ENCODE measurements at places on chromosomes 4 and X.

- no peak for DNase-seq
Measured at GRCh38 chrX:111519215-111519614, 7.8 kb downstream of the SERTM2 start.

DNA sequence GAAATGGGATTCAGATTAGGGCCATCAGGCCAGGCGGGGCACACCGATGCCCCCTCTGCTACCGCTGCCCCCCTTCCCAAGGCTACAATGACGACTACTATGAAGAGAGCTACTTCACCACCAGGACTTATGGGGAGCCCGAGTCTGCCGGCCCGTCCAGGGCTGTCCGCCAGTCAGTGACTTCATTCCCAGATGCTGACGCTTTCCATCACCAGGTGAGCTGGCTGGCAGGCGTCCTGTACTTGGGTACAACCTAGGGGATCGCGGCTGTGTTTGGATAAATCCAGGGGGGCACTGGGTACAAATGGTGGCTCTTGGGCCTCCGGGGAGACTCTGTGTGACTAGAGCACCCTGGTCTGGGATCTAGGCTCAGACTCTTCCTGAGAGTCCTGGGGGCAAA is 1.1 kb downstream of the EMD start:
- no peak for DNase-seq

DNA sequence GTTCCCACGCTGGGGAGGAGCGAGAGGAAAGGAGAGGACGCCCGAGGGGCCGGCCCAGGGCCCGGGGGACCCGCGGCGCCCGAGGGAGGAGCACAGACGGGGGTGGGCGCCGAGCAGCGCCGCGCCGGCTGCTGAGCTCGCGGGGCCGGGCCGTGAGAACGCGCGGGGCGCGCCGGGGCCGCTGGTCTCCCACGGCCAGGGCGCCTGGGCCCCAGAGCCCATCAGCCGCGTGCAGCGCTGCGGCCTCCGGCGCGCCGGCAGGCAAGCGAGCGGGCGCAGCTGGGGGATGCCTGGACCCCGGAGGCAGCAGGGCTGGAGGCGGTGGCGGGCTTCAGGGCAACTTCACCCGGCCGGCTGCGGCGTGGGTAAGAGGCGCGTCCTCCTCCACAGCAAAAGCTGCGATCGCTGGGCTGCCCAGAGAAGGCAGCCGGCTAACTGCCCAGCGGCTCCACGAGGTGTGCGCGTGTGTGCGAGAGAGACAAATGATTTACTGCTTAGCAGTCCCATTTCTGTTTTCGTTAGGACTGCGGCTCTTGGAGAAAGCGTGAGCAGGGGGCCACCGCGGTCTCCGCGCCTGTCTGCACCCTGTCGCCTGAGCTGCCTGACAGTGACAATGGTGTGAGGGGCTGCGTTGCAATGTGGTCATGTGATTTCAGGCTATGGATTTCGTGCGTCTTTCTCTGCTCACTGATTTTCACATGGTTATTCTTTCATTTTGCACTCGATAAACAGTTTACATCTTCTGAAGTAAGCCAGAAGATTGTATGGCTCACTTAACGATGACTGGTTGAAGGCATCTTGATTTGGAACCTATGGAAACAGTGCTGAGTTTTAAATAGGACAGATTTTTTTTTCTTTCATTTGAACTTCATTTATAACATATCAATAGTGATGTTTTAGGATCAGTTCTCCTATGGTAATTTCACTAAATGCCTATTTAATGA is 1.2 kb downstream of the GUCY1A1 start:
- DNase-seq = no peak

DNA sequence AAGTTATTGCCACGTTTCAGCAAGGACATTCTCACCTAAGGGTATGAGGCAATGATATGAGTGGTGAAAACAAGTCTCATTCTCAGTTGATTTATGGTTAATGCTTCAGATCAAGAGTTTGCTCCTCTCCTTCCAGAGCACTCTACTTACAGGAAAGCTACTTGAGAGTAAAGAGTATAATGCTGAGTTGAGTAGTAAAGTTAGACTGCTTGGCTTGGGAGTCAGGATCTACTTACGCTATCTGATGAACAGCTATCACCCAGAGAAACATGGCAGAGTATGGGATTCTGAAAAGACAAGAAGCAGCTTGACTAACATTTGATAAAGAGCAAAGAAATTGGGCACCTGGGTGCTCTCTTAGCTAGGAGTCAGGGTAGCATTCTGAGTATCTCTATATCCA is 211.8 kb downstream of the GLUD2 start:
- DNase-seq = no peak

GRCh38 chr4:10031668-10032590 is 10.6 kb upstream of the SLC2A9 start:
- no peak for DNase-seq

DNA sequence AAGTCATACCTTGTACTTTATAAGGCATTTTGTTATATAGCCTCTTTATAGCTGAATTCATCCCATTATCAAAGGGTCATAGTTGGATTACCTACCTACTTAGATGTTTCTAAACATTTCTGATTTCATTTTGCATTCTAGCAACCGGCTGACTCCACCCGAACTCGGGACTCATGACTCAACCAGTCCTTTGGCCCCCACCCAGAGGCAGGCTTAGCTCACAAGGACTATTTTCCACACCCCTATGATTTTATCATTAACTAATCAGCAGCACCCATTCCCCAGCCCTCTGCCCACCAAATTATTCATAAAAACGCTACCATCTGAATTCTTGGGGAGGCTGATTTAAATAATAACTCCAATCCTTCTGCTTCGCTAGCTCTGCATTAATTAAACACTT is 79.9 kb upstream of the EGFL6 start:
- no peak for DNase-seq

GRCh38 chr4:18733961-18734360 is 712.4 kb upstream of the LCORL start:
- no peak for DNase-seq

GRCh38 chr4:172850838-172851237 is 317.8 kb upstream of the GALNT7 start:
- no peak for DNase-seq

GRCh38 chr4:136634121-136634520 is 898.2 kb downstream of the PCDH18 start:
- DNase-seq = no peak

GRCh38 chr4:164373021-164373420 is 380.9 kb upstream of the SMIM31 start:
- no peak for DNase-seq

- DNase-seq = no peak
Measured at GRCh38 chrX:139815771-139816170, 107.8 kb upstream of the MCF2 start.

DNA sequence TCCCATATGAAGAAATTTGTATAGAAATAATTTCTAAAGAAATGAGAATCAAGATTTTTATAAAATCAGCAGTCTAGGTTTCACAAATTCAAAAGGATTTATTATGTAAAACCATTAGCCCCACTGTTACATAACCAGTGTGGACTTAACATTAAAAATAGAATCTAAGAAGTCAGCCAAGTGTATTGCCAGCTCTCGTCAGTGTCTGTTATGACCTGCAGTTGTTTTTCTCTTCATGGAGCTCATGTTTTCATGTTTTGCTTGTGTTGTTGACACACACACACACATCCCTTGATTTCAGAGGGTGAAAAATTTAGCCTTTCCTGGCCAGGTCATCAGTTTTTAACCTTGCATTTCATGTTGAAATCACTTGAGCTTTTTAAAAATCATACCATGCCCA is 39.5 kb downstream of the USP38 start:
- no peak for DNase-seq

DNA sequence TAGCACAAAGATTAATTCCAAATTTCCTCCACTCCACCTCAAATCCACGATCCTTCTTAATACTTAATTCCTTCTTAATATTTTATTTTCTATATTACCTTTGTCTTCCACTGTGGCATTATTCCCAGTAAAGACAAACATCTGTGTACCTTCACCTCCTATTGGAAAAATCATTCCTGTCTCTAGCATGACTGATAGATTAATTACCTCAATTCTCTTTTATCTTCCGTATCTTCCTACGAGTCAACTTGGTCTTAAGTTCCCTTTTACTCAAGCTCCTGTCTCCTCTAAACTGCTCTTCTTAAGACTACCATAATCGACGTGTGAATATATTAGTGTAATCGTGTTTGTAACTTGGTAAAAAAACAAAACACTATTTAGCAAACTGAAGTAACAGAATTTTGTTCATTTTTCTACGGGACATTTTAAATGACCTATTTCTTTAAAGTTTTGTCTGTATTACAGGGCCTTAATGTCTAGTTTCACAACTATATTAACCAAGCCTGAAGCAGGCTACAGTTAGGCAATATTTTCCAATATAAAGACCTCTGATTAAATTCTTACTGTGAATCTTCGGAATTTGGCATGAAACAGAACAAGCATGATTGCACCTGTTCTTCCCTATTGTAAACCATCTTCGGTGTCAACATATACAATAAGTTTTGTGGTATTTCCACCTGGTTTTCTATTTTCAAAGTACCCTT is 1.1 kb upstream of the USP38 start:
- DNase-seq = no peak

DNA sequence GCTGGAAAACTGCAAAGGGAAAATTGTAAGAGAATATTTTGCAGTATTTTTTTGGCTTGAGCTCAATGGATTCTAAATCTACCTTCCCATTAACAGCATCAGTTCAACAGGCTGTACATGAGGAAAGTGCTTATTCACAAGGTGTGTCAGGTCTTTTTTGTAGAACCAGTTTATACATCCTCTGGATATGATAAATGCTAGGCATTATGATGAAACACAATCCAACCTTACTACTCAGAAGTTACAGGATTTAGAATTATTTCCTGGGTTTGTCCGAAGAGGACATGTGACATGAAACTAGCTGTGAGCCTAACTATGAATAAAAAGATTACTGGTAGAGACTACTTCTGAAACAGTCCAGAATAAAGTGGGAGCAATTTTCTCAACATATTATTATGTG is 49.5 kb downstream of the ATXN3L start:
- no peak for DNase-seq

- no peak for DNase-seq
Measured at GRCh38 chr4:85724791-85725563, 250.0 kb downstream of the ARHGAP24 start.

DNA sequence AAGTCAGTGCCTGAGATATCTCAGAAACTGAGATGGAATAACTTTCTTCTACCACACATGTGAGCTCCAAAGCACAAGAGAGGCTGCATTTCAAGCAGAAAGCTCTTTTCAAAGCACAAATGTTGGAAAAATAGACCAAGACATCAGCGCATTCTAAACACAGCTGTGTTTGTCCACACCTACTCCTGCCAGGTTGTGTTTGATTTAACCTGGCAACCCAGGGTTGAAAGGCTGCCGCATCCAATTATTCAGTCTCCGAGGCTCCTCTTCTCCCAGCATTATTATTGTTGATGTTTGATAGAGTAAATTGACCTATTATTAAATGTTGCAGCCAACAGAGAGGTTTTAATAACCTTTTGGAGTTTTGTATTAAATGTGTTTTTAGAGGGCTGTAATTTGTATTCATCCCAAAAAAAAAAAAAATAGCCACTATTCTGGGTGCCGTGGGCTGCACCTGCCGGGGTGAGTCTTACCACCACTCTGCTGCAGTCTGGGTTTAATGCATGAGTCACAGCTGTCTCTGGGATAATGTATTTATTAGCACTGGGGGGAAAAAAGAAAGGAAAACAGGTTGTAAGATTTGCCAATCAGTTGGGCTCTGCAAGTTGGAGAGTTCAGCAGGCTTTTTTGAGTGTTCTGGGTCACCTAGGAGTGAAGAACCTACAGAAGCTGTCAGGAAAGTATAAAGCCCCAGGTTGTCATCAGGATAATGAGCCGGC is 105.2 kb upstream of the NOCT start:
- DNase-seq = no peak

DNA sequence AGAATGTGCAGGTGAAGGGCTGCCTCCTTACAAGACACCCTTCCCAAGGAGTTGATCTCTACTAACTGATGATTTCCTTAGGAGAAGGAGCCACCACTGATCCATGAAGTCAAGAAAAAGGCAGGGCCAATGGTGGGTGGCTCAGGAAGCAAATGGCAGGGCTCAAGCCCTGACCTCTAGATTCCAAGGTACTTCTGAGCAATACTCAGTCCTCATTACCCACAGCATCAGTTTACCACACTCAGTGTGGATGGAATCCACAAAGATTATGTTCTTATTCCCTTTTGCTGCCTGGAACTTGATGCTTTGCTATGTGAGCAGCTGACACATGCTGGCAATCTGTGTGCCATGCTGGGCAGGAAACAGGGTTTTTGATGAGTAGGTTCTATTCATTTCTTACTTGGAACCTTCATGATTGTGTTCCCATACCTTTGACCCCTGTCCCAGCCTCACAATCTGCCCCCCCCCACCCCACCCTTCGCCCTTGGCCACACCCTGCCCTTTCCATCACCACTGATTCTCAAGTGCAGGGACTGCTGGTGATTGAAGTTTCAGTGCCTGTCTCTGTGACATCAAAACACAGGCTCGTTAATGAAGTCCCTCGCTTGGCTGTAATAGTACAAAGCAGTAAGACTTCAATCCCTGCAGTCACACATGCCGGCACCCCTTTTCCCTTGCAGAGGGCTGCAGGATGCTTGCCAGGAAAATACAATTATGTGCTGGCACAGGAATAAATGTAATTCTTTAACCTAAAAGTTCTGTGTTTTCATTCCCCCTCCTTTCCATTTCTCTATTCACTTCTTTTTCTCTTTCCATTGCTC is 135.6 kb upstream of the GPC4 start:
- no peak for DNase-seq

- DNase-seq = no peak
Measured at GRCh38 chrX:110108381-110108821, 105.5 kb downstream of the TMEM164 start.

GRCh38 chr4:76067652-76068286 is 6.7 kb upstream of the ART3 start:
- DNase-seq = peak; percentile 75

- no peak for DNase-seq
Measured at GRCh38 chrX:53695946-53696549, 9.5 kb upstream of the HUWE1 start.

Measured in CD4-positive, alpha-beta T cell treated with Interleukin-2 at 100 ng/mL for 4 hours (primary cell).